ENCODE measurements at places on chromosomes 13 and 19.
A peak's percentile ranks its signal among the peaks of the same experiment; 100 is the strongest.

- DNase-seq, result no peak
Observed at GRCh38 chr13:103099722-103100293, 33.6 kb upstream of the SLC10A2 start.

DNA sequence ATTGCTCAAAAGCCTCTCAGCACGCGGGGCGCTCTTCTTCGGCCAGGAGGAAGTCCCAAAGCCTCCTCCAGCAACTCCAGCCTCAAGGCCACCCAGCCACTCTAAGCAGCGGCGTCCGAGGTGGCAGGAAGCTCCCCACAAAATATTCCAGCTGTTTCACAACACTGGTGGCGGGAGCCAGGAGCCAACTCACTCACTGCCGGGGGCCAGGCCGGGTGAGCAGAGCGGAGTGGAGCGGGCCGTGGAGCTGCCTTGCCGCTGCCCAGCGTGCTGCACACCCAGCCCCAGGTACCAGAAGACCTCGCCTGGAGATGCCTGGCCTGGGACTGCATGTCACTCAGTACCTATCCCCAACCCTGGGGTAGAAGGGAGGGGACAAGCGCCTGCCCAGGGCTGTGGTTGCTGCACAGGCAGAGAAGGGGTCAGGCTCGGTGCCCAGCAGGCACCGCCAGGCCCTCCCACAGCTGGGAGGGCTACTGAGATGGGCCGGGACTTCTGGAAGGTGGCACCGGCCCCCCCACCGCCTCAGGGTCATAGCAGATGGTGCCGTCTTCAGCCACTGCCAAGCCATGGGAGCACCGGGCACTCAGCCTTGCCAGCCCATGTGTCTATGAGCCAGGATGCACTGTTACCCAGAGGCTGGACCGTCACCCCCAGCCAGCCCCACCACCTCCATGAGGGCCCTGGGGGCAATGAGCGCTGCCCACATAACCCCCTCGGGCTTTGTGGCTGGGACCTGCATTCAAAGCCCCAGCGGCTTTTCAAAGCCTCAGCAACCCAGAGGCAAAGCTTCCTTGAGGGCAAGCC is 59.2 kb downstream of the MLLT1 start:
- DNase-seq, result no peak

GRCh38 chr13:87903553-87903952 is 232.4 kb downstream of the SLITRK5 start:
- no peak for DNase-seq

DNA sequence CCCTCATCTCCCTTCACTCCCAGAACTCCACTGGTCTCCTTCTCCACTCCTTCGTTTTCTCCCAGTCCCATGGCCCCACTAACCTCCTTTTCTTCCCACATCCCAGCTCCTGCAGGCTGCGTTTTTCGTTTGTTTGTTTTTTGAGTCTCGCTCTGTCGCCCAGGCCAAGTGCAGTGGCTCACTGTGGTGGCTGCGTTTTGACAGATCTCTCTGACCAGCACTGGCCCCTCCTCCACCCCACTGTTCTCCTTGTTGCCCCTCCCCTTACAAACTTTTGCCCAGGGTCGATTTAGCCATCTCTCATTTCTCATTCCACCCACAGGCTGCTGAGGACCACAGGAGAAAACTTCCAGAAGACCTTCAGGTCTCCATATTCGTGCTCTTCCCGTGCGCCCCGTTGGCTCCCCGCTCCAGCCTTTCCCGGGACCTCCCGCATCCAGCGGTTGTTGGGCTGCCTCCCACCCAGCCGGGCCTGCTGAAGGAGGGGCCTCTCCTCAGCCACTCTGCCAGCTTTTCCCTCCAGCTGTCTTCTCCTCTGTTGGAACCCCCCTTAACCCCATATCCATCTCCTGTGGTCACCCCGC is 40.6 kb upstream of the GJB6 start:
- no peak for DNase-seq

GRCh38 chr19:40565910-40566495 is 10.7 kb upstream of the SHKBP1 start:
- DNase-seq, result no peak

DNA sequence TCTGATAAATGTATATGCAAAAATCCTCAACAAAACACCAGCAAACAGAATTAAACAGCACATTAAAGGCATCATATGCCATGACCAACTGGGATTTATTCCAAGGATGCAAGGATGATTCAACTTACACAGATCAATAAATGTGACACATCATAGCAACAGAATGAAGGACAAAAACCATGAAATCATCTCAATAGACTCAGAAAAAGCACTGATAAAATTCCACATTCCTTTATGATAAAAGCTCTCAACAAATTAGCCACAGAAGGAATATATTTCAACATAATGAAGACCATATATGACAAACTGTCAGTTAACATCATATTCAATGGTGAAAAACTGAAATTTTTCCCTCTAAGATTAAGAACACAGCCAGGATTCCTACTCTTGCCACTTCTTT is 691.6 kb downstream of the DIAPH3 start:
- DNase-seq, result no peak

- DNase-seq, result peak; percentile 23
Observed at GRCh38 chr19:41958367-41959055, 610 bp downstream of the RABAC1 start.

GRCh38 chr19:42426643-42427042 is 545 bp downstream of the LIPE start:
- peak; percentile 11 for DNase-seq

- DNase-seq, result no peak
Observed at GRCh38 chr19:32388393-32388855, 17.1 kb upstream of the DPY19L3 start.

DNA sequence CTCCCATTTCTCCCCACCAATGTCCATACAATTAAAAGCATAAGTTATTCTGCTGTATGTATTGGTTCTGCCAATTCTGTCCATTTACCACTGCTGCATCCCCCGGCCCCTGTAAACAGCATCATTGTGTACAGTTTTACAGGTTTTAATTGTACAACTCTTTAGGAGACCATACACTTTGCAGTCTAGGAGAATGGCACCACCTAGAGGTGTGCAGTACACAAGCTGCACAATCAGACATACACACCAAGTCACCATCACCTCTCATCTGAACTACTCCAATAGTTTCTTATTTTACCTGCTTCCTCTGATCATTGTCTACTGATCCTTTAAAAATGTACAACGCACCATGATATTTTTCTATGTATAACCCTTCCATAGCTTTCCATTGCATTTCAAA is 855.9 kb upstream of the KLHL1 start:
- DNase-seq, result peak; percentile 9

GRCh38 chr13:38419312-38419873 is 69.7 kb downstream of the UFM1 start:
- no peak for DNase-seq

DNA sequence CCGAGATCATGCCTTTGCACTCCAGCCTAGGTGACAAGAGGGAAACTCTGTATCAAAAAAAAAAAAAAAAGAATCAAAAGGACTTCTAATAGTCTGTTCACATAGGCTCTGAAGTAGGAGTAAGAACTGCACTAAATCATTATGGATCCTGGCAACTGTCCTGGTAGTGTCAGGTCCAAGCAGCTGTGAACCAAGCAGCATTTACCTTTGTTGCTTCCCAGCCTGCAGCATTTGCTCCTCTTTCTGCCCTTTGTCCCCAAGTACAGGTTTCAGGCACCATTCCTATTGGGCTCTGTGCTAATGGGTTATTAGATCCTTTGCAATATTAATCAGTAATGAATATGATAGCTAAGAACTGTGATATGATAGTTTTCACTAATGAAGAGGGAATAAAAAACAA is 77.4 kb upstream of the NBEA start:
- DNase-seq, result no peak

DNA sequence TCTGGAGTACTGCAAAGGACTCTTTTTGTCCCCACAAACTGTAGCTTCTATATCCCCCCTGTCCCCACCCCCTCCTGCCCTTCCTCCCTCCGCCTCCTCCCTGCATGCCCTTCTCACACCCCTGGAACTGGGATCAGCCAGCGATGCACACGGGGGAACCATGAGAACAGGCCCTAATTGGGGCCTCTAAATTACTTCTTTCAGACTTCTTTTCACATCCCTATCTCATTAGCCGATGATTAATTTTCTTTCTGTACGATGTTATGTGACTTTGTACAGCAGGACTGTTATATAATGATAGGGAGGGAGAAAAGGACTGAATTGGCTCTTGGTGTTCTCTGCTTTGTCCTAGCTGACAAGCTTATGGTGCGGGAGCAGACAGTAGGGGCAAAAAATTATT is 347.5 kb downstream of the DNAJC15 start:
- no peak for DNase-seq

- DNase-seq, result no peak
Observed at GRCh38 chr19:22517496-22518411, 95.6 kb upstream of the ZNF98 start.

DNA sequence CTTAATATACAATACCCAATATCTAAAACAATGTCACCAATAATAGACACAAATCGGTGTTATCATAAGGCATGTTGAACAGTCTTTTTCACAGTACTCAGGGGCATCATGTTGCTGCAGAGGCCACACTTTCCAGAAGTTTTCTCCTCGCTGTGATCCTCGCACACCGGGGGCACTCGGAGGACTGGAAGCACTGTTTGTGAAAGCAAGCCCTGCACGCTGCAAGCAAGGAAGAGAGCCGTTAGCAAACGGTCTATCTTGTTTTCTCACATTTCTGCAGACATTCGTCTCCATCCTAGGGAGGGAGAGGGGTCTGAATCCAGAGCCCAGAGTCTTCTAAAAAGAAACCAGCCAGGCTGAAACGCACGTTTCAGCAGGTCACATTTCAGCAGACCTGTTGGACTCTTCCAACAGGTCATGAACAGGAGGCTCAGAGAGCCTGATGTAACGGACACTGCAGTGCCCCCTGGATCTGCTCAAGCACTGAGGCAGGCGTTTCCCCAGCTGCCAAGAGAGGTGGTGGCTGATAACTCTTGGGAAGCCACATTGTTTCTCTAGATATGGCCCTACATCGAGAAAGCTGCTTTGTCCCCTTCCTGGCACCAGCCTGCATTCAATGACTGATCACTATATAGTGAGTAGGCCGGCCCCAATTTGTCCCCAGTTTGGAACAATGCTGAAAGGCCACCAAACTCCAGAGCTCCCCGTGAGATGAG is 43.6 kb downstream of the RUBCNL start:
- DNase-seq, result no peak

DNA sequence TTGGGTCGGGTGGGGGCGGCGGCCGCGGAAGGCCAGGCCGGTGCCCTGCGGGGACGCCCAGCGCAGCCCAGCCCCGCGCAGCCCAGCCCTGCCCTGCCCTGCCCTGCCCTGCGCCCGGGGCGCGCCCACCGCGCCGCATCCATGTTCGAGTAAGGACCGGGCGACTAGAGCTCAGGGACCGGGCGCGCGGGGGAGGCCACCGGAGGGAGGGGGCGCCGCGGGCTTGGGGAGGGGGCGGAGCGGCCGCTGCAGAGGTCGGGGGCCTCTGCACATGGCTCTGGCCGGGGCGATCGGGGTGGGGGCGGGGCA is 169 bp downstream of the GRAMD1A start:
- no peak for DNase-seq

GRCh38 chr13:93603043-93603442 is 376.4 kb downstream of the GPC6 start:
- DNase-seq, result no peak

GRCh38 chr13:90680826-90681225 is 666.7 kb upstream of the MIR17HG start:
- no peak for DNase-seq

- no peak for DNase-seq
Observed at GRCh38 chr13:50485979-50486935, 357.2 kb downstream of the DLEU7 start.

DNA sequence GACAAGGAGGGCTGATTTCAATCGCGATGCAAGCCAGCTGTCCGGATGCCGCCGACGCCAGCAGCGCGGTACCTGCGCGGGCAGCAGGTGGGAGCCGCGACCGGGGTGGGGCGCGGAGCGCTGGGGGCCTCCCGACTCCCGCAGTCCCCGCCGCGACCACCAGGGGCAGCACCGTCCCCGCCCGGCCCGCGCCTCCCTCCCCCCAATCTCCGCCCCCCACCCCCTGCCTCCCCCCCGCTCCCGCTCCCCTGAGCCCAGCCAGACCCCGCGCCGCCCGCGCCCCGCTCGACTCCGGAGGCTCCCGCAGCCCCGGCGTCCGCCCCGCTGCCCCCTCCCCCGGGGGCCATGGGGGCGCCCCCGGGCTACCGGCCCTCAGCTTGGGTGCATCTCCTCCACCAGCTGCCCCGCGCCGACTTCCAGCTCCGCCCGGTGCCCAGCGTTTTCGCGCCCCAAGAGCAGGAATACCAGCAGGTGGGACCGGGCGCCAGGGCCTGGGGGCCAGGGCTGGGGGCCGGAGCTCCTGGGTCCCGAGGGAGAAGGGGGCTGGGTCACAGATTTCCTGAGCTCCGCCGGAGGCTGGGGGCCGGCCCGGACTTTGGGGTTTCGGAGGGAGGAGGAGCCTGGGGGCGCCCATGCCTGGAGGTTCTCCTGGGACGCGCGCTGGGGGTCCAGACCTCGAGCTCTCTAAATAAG is at the start of gene TTYH1:
TTYH1 (plus strand) TSS at position 257 of the 693 bp plus-strand sequence; CDS start at position 346, 89 bp downstream.
- DNase-seq, result no peak

DNA sequence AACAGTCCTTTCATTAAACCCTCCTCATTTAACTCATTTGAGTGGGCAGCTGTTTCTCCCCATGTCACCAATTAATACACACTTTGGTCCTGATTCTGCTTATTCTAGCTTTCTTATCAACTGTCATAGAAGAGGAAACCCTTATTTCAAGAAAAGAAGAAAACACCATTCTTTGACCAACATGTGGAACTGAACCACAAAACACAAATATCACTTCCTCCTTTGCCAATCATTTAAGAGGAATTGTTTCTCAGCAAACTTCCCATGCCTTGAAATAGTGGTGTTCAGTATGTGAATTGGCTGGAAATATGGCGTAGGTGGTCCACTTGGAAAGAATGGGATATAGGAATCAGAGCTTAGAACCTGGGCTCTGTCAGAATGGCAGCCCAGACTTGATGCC is 20.4 kb downstream of the MBD3L2B start:
- DNase-seq, result no peak

DNA sequence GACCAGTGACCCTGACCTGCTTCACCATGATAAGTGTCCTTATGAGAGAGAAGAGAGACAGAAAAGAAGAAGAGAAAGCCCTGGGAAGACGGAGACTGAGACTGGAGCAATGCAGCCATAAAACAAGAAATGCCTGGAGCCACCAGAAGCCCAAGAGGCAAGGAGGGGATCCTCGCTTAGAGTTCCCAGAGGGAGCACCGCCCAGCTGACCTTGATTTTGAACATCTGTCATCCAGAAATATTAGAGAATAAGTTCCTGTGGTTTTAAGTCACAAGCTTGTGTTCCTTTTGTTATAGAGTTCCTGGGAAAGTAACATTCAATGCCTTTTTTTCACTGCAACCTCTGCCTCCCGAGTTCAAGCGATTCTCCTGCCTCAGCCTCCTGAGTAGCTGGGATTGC is 20.2 kb downstream of the CERS1 start:
- no peak for DNase-seq
